ENCODE measurements at places on chromosomes 11 and 22.

DNA sequence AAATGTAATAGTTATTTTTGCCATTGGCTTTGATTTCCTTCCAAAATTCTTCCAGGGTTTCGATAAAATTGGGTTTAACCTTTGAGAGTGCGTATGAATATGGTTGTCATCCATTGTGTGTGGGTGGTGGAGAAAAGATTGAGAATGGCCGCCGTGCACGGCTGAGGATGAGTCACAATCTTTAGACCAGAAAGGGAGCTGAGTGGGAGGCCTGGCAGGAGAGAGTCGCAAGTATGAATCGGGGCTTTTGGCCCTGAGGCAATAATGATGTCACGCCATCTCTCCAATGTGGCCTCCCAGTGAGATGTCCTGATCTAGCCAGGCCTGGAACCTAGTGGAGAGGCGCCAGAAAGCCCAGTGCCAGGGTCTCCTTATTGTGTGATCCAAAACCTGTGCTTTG, 33.1 kb upstream of the SMPD1 start:
- no peak for DNase-seq

DNA sequence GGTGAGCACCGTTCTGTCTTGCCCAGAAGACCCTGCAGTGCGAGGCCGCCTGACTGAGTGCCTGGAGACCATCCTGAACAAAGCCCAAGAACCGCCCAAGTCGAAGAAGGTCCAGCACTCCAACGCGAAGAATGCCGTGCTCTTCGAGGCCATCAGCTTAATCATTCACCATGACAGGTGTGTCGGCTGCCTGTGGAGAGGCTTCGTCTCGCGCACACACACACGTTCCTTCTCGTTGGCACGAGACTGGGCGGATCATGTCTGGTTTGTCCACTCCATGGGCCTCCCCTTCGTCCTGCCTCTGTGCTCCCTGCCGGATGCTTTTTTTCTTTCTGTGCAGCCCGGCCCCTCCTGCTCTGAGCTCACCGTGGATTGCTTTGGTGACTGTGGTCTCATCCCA, 51.1 kb downstream of the MUC6 start:
- DNase-seq, result no peak

DNA sequence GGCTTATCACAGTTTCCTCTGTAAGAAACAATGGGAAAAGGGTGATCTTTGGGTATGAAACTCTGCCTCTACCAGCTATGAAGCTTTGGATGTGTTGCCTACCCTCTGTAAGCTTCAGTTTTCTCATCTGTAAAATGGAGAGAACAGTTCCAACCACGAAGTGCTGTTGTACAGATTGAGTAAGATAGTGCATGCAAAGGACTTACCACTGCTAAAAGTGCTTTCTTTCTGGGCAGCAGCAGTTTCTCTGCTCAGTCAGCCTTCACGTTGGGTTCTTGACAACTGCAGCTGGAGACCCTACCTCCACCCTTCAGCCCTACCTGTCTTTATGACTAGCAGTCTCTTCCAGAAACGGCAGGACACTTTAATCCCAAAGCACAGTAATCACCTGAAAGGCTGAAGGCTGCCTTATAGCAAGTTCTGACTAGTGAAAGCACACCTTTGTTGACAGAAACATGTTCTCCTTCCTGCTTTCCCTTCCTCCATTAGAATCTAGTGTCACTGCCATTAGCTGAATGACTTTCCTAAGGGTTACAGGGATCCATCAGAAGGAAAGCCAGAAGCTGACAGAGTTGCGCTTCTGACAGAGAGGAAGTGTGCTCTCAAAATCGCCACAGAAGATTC, 91.4 kb downstream of the RPL27A start:
- DNase-seq, result no peak

GRCh38 chr22:45896153-45896951, 80.6 kb downstream of the WNT7B start:
- DNase-seq, result no peak

GRCh38 chr11:35419830-35420333, 524 bp upstream of the SLC1A2 start:
- DNase-seq, result peak; percentile 43

- no peak for DNase-seq
Observed at GRCh38 chr11:17960091-17960490, 52.8 kb downstream of the SERGEF start.

GRCh38 chr11:33063326-33063881, 24.0 kb downstream of the TCP11L1 start:
- DNase-seq, result no peak

GRCh38 chr22:26398741-26399153, 30.3 kb upstream of the ASPHD2 start:
- peak; percentile 25 for DNase-seq

DNA sequence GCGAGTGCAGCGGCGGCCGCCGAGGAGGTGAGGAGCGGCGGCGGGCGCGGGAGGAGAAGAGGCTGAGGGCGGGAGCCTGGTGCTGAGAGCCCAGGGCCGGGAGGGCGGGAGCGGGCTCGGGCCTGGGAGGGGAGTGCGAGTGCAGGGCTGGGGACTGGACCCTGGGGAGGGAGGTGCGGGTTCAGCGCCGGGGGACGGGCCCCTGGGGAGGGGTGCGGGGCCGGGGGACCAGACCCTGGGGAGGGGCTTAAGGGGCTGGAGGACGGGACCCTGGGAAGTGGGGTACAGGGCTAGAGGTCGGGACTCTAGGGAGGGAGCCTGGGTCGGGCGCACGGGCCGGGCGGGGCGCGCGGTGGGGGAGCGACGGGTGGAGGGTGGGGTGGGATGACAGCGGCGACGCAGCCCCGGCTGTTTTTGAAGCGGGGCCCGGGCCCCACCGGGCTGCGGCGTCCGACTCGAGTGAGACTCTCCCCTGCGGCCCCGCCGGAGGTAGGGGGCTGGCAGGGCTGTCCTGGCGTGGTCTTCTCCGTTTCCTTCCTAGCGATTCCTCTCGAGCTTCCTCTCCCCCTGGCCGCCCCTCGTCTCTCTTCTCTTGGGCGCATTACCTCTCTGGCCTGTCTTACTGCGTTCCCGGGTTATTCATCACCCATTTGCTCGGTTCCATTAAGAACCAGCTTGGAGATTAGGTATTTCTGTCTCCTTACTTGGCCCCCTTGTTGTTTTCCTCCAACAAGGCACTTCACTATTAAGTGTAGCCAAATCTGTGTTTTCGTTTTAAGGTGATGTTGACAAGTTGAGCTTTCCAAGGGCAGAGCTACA, 754 bp downstream of the NUP50 start:
- DNase-seq, result peak; percentile 42

- DNase-seq, result no peak
Observed at GRCh38 chr11:21866781-21867180, 326.1 kb upstream of the ANO5 start.

- DNase-seq, result no peak
Observed at GRCh38 chr11:70668204-70669202, 270.2 kb downstream of the CTTN start.

GRCh38 chr22:39900306-39901227, at the start of gene GRAP2:
TSS of gene GRAP2 (plus strand) at chr22:39901084. CDS start at chr22:39947107, 46,023 bp downstream.
- no peak for DNase-seq

DNA sequence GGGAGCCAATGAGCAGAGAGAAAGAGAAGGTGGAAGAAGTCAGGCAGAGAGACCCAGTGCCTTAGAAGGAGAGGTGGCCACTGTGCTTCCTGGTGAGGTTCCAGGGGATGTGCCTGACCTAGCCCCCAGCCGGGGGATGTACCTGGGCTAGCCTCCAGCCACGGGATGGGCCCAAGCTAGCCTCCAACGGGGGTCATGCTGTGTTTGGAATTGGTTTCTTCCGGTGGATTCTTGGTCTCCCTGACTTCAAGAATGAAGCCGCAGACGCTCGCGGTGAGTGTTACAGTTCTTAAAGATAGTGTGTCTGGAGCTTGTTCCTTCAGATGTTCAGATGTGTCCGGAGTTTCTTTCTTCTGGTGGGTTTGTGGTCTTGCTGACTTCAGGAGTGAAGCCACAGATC, 6.9 kb upstream of the SMIM38 start:
- no peak for DNase-seq

- DNase-seq, result no peak
Observed at GRCh38 chr22:24164940-24165339, 16.3 kb upstream of the SUSD2 start.

DNA sequence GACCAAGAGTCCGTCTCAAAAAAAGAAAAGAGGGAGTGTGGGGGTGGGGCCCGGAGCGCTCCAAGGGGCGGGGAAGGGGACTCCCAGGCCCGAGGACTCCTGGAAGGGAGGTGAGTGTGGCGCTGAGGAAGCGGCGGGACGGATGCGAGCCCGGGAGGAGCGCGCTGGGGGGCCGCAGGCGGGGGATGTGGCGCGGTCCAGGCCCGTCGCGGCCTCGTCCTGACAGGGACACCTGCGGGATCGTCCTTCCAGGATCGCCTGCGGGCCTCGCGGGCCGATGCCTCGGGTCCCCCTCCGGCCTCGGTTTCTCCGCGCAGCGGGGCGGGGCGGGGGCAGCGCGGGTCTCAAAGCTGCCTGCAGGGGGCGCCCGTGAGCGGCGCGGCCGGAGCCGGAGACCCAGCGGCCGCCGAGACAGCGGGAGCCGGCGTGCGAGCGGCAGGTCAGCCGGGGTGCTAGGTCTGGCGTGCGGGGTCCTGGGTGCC, 3.8 kb upstream of the ADORA2A start:
- peak; percentile 20 for DNase-seq

- DNase-seq, result no peak
Observed at GRCh38 chr11:105100206-105100605, 39.4 kb downstream of the CARD18 start.

DNA sequence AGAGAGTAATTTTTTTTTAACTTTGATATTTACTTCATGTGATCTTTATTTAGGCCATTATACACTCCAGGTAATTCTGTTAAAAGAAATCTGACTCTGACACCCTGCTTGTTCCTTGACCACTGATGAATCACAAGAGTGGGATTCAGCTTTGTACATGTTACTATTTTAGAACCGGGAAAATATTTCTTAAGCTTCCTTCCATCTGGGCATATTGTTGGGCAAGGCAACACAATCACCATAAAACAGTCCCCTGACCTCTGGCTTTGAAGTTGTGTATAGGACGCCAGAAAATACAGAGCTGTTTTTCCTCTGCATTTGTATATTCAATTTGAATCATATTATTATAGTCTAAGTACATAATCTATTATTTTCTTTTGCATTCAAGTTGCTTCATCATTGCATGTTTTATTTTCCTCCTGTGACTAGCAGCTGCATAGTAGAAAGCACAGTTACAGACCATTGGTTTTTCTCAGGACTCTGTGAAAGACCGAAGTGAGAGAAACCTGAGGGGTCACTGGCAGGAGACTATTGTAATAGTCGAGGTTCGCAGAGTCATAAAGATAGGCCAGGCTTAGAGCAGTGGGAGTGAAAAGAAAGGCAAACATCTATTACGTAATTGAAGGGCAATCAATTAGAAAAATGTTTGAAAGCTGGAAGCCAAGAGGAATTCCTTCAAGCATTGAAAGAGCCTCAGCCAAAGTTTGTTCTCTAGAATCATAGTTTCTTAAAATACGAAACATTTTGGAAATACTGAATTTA, 51.8 kb upstream of the SLC36A4 start:
- DNase-seq, result no peak

DNA sequence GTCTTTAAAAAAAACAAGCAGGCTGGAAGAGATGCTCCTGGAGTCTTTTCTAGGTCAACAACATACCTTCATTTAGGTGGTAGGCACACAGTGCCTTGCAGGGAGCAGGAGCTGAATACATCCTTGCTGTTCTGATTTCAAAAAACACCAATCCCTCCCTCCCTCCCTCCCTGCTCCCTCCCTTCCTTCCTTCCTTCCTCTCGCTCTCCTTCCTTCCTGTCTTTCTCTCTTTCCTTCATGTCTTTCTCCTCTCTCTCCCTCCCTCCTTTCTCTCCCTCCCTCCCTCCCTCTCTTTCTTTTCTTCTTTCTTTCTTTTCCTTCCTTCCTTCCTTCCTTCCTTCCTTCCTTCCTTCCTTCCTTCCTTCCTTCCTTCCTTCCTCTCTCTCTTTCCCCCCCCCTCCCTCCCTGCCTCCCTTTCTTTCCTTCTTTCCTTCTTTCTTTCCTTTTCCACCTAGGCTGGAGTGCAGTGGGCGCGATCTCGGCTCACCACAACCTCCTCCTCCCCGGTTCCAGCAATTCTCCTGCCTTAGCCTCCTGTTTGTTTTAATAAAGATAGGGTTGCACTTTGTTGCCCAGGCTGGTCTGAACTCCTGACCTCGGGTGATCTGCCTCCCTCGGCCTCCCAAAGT, 245.1 kb downstream of the MIAT start:
- no peak for DNase-seq

DNA sequence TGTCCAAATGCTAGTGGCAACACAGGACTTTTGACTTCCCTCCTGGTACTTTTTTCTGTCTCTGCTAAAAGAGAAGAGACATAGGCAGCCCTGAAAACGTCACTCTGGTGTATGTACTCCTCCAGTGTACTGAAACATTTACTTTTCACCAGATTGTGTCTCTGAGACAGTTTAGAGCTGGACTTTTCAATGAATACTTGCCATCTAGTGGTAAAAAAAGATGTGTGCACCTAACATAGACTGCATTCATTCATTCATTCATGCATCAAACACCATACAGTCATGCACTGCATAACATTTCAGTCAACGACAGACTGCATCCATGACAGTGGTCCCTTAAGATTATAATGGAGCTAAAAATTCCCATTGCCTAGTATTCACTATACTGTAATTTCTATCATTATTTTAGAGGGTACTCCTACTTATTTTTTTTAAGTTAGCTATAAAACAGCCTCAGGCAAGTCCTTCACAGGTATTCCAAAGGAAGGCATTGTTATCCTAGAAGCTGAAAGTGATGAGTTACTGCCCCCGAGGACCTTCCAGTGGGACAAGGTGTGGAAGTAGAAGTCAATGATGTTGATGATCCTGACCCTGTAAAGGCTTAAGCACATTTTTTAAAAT, 186.2 kb downstream of the SPON1 start:
- DNase-seq, result no peak

GRCh38 chr11:8384199-8384821, 120.6 kb upstream of the LMO1 start:
- no peak for DNase-seq
